CD8-positive, alpha-beta T cell (primary cell): ENCODE measurements at places on chromosomes 6 and 20.
A peak's percentile ranks its signal among the peaks of the same experiment; 100 is the strongest.

DNA sequence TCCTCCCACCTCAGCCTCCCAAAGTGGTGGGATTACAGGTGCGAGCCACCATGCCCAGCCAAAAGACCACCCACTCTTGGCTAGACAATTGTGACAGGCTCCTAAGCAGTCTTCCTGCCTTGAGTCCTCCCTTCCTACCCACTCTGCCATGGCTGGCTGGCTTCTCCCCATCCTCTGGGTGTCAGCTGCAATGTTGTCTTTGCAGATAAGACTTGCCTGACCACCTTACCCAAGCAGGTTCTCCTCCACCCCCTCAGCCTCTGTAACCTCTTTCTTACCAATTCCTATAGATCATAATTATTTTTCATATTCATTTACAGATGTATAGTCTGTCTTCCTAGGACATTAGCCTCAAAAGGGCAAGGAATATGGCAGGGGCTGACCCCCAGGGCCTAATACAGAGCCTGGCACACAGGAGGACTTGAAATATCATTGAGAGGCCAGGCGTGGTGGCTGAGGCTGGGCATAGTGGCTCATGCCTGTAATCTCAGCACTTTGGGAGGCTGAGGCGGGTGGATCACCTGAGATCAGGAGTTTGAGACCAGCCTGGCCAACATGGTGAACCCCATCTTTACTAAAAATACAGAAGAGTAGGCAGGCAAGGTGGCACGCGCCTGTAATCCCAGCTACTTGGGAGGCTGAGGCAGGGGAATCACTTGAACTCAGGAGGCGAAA, 28.7 kb upstream of the SPAG4 start:
- no peak for DNase-seq

GRCh38 chr6:146532702-146533101, 10.9 kb upstream of the RAB32 start:
- no peak for DNase-seq

DNA sequence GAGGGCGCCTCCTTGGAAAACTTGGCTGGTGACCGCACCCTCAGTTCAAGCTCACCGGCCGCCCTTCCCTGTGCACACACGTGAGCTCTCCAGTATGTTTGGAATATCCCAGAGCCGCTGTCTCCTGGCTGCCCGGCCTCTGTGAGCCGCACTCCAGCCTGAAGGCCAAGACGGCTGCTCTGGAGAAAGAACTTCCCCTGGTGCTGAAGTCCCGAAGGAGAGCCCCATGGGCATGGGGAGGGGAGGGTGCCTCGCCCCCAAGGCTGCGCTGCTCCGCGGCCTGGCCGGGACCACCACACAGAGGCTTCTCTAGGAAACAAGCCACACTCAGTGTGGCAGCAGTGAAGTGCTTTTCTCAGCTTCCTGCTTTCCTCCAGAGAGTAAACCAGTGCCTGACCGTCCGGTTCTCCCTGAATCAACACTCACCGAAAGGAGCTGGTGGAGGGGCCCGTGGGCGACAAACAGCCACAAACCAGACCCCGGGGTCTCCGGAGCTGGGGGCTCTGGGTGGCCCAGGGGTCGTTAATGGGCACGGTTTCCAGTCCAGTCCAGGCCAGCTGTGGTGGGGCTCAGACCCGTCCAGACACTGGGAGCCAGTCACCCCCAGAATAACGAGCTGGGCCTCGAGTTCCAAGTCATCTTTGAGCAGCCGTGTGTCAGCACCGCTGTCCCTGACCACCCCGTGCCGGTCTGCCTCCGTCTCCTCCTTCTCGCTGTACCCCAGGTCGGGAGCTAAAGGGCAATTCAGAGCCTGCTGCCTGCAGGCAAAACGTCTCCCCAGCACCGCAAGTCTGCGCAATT, 87.4 kb upstream of the BHLHE23 start:
- no peak for DNase-seq

DNA sequence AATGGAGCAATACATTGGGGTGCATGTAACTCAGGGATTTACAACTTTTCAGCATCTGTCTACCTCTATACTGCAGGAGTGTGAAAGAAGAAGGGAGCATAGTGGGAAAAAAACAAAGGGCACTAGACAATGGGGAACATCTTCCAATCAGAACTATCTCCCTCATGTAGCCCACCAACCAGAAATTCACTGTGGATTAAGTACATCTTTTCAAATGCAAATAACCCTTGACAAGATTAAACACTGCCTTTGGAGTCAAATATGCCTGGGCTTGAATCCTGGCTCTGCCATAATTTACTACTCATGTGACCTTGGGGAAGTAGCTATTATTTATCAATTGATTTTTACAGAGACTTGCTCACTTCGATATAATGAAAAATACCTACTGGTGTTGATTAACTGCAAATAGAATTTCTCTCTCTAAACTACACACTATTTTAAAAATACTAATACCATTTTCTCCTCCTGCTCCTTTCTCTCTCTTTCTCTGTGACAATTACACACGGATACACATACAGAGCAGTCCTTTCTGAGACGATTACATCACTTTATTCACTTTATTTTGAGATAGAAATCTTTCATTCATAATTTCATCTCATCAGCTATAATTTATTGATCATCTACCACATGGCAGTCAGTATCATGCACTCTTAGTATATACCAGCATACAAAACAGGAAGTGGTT, 783.7 kb downstream of the FRK start:
- no peak for DNase-seq

DNA sequence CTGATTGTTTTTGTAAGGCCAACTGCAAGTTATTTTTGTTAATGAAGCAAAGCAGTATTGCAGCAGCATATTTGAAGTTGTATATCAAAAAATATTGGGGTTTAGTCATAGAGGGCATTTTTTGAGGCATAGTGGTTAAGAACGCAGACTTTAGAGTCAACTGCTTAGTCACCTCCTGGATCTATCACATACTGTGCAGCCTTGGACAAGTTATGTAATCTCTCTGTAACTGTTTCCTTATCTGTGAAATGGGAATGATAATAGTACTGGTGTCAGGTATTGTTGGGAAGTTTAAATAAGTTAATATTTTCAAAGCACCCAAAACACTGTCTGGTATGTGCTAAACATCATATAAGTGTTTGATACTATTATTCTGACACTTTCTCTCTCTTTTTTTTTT, 27.2 kb upstream of the EFHC1 start:
- no peak for DNase-seq

GRCh38 chr6:167660944-167661551, 165.7 kb upstream of the AFDN start:
- no peak for DNase-seq

- no peak for DNase-seq
These were observed 1.9 kb downstream of the GCNT2 start for GRCh38 chr6:10522929-10523573.

- peak; percentile 15 for DNase-seq
These were observed 64.2 kb downstream of the LMBRD1 start for GRCh38 chr6:69732640-69733039.

DNA sequence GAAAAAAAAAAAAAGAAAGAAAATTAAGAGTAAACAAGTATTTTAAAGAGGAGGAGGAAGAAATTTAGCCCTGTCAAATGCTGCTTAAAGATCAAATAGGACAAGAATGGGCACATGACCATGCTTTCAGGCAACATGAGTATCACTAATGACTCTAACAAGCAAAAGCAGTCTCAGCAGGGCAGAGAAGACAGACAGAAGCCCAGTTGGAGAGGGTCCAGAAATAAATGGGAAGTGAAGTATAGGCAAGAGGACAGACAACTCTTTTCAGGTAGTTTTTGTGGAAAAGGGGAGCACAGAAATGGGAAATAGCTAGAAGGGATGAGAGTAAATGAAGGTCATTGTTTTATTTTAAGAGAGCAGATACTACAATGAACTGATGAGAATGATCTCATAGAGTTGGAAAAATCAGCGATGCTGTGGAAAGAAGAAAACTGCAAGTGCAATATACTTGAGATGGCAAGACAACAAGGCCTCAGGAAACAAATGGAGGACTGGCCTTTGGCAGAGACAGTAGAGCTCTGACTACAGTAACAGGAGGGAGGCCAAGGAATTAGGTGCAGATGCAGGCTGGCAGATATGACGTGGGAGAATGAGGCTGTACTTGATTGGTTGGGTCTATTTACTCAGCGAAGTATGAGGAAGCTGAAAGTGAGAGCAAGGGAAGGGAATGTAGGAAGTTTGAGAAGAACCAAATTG, 40.3 kb downstream of the KIF6 start:
- no peak for DNase-seq

DNA sequence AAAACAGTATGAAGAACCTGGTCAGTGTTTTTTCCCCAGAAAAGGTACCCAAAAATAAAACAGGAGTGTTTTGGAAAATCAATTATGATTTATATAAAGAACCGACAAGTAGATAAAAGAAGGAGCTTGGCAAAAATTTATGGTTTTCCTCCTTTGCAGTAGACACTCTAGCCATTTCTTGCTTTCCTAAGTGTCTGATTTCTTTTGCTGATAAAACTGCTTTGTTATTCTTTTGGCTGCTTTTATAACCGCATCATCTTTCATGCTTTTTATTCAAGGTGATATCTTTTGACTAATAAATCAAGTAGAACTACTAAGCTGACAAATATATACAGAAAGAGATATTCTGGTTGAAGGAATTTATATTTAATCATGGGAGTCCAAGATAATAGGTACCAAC, 16.6 kb downstream of the ATG5 start:
- no peak for DNase-seq
